ENCODE measurements at places on chromosomes 6 and 20.

GRCh38 chr6:67252663-67253062, 1382.4 kb upstream of the ADGRB3 start:
- no peak for DNase-seq

- DNase-seq = no peak
These were observed 231.0 kb upstream of the PRND start for GRCh38 chr20:4490606-4491280.

DNA sequence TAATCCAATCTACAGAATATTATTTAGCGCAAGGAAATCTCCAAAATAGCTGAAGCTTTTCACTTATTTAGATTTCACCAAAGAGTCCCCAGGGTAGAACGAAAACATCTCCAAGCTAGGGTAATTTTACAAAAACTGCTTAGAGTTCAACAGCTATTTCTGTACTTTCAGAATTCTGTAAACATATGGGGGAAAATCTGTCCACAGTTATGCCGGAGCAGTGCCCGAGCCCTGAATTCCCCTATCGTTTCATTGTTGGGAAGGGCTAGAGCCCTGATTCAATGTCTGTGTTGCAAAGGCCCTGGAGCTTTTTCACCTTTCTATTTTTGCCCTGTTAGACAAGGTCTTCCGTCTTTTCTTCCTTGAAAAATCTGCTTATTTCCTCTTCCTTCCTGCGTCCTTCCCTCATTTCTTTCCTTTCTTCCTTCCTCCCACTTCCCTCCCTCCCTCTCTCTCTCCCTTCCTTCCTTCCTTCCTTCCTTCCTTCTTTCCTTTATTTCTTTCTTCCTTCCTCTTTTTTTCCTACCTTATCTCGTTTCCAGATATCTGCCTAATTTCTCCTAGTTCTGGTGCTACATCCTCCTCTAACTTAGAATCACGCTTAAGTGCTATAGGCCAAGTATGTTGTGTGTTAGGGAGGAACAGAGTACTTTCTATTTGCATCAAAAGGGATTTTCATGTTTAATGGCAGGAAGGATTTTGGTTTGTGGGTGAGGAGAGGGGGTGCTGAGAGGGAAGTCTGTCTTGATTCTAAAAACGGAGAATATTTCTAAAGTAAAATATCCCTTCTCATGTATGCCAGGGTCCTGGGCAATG, 122.5 kb upstream of the BMP2 start:
- DNase-seq = no peak

GRCh38 chr6:12335717-12336116, 45.6 kb downstream of the EDN1 start:
- no peak for DNase-seq

DNA sequence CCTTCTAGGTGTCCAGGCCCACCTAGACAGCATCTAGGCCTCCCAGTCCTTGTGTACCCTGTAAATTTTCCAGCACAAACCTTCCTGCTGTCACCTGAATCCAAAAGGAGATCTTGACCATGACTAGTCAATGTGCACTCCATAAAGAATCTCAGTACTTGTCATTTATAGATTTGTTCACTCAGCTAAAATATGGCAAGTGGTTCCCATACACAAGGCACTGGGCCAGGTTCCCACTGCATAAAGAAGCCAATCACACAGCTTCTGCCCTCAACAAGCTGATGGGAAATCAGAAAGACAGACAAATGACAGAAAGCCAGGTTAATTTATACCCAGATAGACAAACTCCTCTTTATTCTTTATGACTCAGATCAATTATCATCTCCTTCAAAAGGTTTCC, 526.8 kb downstream of the CD83 start:
- no peak for DNase-seq

- no peak for DNase-seq
These were observed 112.5 kb upstream of the QKI start for GRCh38 chr6:163301726-163302635.

- DNase-seq = peak; percentile 79
These were observed 703 bp downstream of the EPHA7 start for GRCh38 chr6:93418408-93419303.

DNA sequence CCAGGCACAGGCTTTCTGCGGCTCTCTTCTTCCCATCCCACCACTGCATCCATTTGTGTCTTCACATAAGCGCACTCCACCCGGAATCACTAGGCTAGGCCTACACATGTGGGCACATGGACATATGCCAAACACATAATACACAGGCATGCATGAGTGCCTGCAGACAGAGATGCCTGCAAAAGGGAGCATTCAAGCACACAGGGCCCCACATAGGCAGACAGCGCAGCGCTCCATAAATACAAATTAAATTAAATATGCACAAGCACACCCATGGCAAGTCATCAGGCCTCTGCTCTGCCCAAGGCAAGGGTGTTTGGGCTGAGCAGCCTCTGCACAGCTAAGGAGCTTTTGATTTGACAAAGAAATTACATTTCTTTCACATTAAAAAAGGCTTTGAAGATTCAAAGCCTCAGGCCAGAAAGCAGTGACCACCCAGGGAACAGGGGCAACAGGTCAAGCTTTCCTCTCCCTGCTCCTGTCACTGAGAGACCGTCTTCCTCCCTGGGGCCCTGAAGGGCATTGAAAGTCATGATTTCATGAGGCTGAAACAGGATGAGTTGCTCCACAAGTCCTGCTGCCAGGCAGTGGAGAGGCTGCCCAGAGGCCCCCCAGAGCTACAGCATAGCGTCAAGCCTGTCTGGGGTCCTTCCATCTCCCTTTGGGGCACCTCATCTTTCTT, 134.2 kb upstream of the LRFN2 start:
- no peak for DNase-seq

- DNase-seq = no peak
These were observed 8.2 kb downstream of the SENP6 start for GRCh38 chr6:75609639-75610590.

- no peak for DNase-seq
These were observed 56.4 kb downstream of the FOXF2 start for GRCh38 chr6:1445650-1446330.

GRCh38 chr6:9515633-9516606, 899.0 kb downstream of the TFAP2A start:
- peak; percentile 7 for DNase-seq

DNA sequence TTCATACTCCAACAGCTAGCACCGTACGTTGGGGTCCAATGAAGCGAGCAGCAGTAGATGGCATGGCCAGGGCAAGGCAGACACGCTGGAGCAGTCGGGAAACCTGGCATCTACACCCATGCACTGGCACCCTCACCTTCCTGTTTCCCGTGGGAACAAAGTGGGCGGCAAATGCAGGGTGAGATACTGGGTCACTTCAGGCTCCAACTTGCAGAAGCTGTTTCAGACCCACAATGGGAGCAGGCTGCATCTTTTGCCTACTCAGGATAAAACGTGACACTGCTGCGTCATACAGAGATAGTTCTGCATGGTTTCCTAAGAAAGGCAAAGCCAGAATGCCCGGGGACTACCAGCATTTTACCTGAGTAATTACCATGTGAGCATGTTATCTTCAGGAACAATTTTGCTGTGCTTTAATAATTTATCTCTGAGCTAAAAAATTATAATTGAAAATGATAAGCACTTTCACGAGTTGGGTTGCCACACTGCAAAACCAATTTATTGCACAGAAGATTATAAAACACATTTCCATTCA, 10.9 kb upstream of the CD93 start:
- no peak for DNase-seq

- DNase-seq = peak; percentile 36
These were observed 50.2 kb downstream of the TBC1D7 start for GRCh38 chr6:13278164-13278563.

- DNase-seq = no peak
These were observed 22.8 kb upstream of the KHDC1 start for GRCh38 chr6:73285674-73286283.

GRCh38 chr6:130282234-130282995, 59.7 kb upstream of the SAMD3 start:
- no peak for DNase-seq

- DNase-seq = no peak
These were observed 111.2 kb upstream of the HIVEP1 start for GRCh38 chr6:11900662-11901598.

GRCh38 chr20:21519136-21519584, 5.3 kb upstream of the NKX2-2 start:
- DNase-seq = no peak

GRCh38 chr6:69994251-69994650, 127.9 kb downstream of the COL19A1 start:
- DNase-seq = no peak

- DNase-seq = no peak
These were observed 17.1 kb upstream of the ERVFRD-1 start for GRCh38 chr6:11128608-11129007.

GRCh38 chr6:36131511-36132245, 1.4 kb downstream of the MAPK13 start:
- DNase-seq = no peak

GRCh38 chr6:162854228-162854627, 126.5 kb downstream of the PACRG start:
- DNase-seq = no peak

- no peak for DNase-seq
These were observed 169.7 kb downstream of the ATXN1 start for GRCh38 chr6:16591396-16592222.

DNA sequence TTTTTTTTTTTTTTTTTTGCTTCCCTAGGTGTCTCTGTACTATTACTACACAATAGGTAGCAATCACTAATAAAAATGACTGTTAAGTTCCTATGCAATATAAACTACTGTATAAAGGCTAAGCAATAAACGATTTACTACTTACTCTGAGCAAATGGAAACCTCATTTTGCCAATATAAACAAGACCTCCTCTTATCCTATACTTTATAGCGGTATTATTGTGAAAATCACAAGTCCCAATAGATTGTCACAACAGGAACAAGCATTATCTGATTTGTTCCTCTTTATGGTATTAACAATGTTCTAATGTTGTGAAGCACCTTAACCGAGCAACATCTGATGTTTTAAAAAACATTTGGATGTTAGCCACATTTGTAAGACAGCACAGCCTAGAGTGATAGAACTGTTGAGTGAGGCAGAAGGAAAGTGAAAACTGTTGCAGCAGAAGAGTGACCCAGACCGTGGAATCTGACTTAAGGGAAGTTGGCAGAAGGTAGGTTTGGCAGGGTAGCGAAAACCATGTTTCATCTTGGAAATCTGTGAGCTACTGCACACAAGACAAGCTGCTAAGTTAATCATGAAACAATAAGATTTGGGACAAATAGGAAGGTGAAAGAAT, 94.2 kb downstream of the MYLK4 start:
- DNase-seq = no peak

DNA sequence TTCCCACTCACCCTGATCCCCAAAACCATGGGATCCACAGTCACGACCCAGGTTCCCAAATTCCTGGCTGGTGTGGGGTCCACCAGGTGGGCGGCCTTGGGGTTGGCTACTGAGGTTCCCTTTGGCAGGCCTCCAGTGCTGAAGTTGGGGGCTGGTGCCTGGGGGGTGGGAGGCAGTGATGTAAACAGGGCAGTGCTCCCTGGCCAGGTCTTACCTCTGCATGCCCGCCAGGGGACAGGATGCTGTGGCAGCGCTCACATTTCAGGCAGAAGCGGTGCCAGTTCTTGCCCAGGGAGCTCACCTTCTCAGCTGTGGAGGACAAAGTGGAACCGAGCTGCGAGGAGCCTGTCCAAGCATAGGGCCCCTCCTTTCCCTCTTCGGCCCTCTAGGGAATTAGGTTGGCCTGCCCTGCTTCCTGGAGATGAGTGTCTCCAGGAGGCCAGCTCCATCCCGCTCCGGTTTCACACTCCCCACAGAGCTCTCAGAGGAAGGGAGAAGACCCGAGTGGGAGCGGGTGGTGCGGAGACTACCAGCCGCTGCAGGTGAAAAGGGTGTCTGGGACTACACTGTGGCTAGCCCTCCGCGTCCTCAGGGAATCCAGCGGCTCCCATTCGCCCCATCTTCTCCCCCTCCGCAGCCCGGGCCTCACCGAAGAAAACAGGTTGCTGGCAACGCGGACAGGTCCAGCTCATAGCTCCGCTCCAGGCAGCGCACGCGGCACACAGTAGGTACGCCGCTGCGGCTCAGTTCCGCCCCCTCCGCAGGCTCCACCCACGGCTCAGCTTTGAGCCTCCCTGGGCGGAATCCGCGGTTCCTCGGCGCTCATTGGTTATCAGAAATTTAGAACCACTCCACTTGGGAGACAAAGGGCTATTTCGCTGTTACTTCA, at the start of gene CRIP3:
Gene CRIP3 (minus strand): TSS at position 726 of the 889 bp plus-strand sequence. CDS start 34 bp downstream, at position 692.
- DNase-seq = peak; percentile 63

- DNase-seq = no peak
These were observed 294.4 kb upstream of the PRDM1 start for GRCh38 chr6:105791583-105792318.

GRCh38 chr6:21594416-21595281, 1.1 kb downstream of the SOX4 start:
- DNase-seq = peak; percentile 42

GRCh38 chr6:7267466-7268091, 45.4 kb downstream of the SSR1 start:
- no peak for DNase-seq

GRCh38 chr20:37630993-37631392, 62.8 kb upstream of the CTNNBL1 start:
- no peak for DNase-seq

DNA sequence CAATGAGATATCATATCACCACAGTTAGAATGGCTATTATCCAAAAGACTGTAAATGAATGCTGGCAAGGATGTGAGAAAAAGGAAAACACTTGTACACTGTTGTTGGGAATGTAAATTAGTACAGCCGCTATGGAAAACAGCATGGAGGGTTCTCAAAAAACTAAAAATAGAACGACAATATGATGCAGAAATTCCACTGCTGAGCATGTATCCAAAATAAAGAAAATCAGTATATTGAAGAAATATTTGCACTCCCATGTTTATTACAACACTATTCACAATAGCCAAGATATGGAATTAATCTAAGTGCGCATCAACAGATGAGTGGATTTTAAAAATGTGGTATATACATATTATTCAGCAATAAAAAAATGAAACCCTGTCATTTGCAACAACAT, 898.9 kb upstream of the MAN1A1 start:
- DNase-seq = no peak

DNA sequence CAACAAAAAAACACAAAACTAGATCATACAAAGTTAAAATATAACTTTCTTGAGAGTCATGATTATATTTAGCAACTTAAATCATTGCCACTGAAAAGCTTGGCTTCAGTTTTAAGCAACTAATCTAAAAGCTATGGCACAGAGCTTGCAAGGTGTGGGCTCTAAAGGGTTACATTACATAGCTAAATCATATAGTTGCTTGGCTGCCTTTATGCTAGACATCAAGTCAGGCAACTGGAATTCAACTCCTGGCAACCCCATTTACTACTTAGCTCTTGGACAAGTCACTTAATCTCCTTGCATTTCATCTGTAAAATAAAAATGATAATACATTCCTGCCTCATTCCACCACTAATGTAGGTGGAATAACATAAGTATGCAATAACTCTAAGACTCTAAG, 40.9 kb upstream of the GCM1 start:
- DNase-seq = no peak

GRCh38 chr6:156474507-156475120, 302.6 kb upstream of the ARID1B start:
- DNase-seq = no peak

All from nephron progenitor cell (in vitro differentiated cells).